ENCODE measurements at places on chromosomes 12 and 14.

DNA sequence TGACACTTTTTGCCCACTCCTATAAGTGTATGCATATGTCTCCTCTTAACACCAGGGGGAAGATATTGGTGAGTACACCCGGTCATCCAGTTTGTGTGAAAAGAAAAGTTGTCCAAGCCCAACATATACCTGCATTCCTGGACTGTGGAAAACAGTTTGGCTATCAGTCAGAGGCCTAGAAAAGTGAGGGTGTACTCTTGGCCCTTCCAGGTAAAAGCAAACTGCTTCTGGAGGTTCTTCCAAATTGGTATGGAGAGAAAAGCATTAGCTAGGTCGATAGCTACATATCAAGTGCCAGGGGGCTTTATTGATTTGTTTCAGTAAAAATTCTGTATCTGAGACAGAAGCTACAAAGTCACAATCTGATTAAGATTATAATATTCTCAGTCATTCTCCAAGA lies 144.0 kb downstream of the SPTSSA start:
- DNase-seq: no peak

GRCh38 chr14:95282354-95282985 lies 37.2 kb downstream of the CLMN start:
- no peak for DNase-seq

DNA sequence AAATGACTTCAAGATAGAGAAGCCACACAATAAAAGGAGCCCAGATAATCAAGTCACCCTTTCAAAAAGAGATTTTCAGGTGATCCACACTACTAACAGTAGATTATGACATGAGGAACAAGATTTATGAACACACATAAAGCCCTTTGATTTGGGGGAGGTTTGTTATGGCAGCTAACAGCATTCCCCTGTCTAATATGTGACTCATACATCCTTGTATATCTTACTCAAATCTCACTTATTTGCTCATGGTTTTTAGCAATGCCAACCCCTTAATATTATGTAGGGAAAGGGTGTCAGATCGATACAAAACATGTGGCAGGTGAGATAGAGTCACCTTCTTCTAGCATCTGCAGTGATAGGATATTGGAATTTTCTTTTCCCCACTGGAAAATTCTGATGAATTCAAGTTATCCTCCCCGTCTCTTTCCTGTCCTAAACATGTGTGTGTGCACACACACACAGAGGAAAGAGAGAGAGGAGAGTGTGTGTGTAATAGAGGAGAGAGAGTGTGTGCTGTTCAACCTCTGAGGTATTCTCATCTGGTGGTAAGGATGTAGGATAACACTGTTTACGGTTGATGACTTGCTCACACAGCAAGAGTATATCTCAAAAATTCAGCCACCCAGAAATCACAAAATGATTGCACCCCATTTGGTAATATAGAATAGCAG lies 319.9 kb downstream of the KCNC2 start:
- no peak for DNase-seq

DNA sequence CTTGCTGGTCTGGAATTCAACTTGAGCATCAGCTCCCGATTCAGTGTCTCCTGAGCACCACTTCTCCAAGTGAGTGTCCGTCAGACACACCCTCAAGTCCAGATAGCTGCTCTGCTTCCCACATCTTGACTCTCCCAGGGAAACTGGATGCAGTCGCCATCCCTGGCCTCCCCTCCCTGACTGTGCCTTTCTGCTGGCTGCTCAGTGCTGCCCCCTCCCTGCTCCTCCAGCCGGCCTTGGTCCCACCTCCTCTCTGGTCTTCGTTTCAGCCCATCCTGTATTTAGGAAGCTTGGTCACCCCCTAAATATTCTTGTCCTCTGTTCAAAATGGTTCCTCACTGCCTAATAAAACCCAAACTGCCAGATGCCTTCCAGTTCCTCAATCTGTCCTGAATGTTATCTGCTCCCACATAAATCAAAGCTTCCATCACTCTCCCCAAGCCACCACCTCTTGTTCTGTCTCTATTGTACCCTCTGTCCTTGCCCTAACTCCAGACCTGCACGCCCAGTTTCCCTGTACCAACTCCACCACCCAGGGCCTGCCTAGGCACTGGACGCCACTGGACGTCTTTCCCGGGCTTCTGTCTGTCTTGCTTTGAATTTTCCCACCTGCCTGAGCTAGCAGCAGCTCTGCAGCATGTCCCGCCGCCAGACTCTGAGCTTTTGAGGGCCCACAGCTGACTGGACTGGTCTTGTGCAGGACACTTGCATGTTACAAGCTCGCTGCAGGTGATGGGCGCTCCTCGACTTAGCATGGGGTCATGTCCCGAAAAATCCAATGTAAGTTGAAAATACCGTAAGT lies 33.8 kb downstream of the CCDC92 start:
- DNase-seq: no peak

DNA sequence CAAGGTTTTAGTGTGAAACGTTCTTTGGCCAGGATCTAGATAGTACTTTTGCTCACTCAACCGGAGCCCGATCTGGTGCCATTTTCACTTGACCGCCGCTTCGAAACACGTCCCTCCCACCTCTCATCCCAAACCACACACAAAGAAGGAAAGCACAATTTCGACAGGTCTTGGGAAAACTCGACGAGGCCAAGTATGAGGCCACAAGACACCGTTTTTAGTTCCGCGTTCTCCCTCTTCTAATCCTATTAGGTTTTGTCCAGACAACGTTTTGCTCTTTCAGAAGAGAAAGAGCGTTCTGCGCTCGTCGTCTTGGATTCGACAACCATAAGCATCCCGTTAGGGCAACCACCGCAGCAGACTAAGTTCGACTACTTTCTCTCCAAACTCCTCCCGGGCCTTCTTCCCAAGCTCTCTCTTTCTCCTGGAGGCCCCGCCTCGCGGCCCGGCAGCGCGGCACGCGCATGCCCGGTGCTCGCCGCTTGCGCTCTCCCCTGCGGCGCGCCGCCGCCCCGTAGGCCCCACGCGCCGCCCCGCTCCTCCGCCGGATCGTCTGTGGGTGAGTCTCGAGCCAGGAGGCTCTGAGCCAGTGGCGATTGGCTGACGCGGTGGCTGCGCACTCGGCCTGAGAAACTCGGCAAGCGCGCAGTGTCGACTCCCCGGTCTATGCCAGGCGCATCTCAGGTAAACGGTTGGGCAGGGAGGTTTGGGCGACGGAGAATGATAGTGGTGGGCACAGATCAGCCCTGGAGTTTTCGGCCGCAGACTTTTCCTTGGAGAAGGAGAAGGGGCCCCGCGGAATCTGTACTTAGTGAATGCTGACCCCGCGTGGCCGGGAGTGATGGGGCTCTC lies at the start of gene MIPOL1:
Gene MIPOL1 (plus strand): TSS at position 517 of the 852 bp plus-strand sequence. CDS start 49,952 bp downstream, outside the sequence.
- DNase-seq: no peak

DNA sequence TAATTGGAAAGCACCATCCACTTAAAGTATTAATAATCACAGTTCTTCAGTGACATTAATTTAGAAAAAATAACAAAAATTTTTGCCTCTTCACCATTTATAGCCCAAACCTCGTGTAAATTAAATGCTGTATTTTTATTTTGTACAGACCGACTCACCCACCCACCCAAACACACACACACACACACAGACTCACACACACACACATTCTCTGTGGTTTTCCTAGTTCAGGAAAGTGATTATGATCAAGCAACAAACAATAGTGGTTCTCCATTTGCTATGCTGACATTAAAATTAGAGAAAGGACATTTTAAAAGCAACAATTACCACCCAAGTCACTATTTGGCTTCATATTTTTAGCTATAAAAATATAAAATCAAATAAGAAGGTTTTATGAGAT lies 112.5 kb upstream of the FLRT2 start:
- no peak for DNase-seq

- no peak for DNase-seq
These were observed 14.4 kb upstream of the GPR68 start for GRCh38 chr14:91258876-91259275.

DNA sequence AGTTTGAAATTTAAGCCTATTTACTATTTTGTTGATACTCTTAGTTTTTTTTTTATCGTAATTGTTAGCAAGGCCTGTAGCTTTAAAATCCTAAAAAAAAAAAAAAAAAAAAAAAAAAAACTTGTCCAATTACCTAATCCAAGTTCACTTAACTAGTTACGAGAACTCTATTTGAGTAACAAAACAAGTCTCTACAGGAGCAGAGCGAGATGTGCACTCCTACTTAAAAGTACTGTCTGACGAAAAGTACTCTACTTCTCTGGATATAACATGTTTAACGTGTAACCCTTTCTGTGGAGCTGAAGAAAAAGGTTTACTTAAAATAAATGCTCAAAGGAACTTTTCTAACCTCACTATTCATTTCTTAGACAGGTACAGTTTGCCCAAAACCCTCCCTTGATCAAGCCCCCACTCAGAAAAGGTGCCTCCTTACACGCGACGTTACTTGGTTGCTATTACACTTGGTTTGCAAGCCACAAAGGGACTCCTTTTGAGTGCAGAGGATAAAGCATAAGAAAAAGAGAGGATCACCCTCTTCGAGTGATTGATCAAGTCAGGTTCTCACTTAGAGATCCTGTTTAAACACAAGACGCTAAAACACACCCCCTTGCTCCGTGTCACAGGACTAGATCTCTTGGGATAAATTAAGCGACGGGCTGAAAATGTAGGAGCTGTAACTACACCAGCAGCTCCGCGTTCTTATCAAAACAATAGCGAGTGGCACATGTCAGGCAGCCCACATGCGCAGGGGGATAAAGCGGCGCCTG lies 2.2 kb downstream of the BAZ1A start:
- no peak for DNase-seq

DNA sequence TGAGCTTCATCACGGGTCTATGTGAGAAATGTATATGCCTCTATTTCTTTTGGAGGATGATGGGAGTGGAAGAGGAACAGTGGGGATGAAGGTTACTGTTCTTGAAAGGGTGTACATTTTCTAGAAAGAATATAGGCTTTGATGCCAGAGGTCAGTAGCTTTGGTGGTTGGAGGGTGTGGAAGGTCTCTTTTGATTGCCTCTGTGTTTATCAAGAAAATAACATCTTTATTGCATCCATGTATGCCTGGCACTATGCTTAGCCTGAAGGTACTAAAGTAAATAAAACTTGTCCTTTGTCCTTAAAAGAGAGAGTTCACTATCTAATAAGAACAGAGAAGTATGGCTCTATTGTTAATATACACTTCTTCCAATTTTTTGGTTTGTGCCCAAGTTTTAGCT lies 201.8 kb downstream of the NUBPL start:
- no peak for DNase-seq

DNA sequence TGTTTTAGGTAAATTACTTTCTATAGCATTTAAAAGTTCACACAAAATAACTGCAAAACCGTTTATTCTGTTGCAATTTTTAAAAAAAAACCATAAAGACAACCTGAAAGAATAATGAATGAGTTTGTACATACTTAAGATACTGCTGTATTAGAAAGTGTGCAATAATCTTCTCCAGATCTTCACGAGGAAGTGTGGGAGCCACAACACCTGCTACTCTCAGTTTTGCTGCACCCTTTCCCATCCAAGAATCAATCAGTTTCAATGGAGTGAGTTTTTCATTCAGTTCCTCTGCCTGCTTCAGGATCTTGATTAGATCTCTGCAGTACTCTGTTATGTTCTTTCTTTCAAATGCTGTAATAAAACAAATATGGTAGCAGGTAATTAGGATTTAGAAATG lies 30.1 kb downstream of the RECQL start:
- no peak for DNase-seq

DNA sequence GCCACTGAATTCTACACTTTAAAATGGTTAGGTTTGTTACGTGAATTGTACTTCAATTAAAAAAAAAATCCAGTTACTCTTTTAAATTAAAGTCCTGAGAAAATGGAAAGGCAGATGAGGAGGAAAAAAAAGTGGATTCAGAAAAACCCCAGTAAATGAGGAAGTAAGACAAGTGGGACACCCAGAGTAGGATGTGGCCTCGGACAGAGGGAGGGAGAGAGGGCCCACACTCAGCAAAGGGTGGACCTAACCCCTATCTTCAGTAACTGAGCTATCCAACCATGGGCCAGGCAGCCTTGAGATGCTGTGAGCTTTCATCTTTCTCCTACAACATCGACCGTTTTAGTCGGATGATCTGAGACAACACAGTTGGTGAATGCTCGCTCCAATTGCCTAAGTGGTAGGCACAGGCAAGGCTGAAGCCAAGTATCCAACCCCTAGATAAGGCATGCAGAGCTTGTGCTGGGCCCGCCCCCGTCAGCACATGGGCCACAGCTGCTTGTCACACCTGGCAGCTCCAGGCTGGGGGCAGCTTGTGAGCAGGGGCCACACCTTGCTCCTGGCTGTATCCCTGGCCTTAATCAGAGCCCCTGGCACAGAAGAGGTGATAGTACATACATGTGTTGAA lies 142.1 kb downstream of the TTC7B start:
- DNase-seq: no peak

- DNase-seq: no peak
These were observed 173.3 kb upstream of the PARP11 start for GRCh38 chr12:4046495-4046840.

DNA sequence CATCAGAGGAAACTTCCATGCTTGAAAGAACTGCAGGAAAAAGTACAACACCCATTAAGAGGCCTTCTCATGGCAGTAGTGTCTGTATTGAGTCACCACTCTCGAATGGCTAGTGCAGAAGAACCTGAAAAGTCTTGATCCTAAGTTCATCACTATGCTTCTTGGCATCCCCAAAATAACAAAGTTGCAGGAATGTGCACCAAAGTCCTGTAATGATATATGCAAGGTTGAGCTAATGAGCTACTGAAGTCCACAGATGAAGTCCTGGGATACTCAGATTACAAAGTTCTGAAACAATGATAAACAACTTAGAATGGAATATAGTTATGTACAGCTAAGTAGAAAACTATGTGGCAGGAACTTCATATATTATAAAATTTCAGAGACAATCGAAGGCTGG lies 545.4 kb downstream of the FOXG1 start:
- DNase-seq: no peak

- no peak for DNase-seq
These were observed 16.7 kb upstream of the AQP2 start for GRCh38 chr12:49933796-49934195.

DNA sequence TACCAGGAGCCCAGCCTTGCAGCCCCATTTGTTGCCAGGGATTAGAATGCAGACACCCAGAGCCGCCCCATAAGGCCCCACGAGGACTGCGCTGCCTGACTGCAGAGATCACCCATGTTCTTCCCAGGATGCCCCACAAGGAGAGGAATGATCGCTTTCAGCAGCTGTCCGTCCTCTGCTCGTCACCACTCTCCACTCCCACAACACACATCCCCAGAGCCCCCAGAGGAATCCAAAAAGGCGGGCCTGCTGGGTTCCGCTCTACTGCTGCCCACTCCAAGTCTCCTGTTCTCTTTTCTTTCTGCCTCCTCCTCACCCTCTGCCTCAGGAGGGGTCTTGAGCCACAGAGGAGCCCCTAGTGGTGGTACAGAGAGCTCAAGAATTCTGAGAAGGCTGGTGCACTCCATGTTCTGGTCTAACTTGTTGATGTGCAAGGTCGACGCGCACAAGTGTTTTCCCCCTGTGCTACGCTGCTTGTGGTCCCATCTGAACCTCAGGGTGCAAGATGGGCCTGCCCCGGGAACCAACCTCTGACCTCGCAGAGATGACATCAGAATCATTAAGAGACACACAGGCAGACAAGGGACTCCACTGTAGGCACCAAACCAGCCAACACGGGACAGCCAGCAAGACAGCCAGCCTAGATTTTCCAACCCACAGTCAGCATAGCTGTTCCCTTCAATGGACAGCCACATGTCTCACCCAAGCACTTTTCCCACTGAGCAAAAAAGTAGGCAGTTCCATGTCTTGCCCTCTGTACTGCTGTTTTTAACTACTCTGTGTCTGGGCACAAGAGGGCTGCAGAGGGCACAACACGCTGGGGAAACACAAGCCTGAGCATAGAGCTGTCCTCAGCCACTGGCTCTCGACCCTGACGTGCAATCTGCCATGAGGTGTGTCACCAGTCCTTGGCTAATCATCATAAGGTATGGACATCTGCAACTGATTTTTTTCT lies 29.9 kb downstream of the PXN start:
- no peak for DNase-seq

Measured in stimulated activated CD8-positive, alpha-beta memory T cell treated with anti-CD3 and anti-CD28 coated beads, Interleukin-4, amount 100 ng/mL, for 1 hour (primary cell).